Central memory CD4-positive, alpha-beta T cell (primary cell): ENCODE measurements at places on chromosomes 7 and 10.

DNA sequence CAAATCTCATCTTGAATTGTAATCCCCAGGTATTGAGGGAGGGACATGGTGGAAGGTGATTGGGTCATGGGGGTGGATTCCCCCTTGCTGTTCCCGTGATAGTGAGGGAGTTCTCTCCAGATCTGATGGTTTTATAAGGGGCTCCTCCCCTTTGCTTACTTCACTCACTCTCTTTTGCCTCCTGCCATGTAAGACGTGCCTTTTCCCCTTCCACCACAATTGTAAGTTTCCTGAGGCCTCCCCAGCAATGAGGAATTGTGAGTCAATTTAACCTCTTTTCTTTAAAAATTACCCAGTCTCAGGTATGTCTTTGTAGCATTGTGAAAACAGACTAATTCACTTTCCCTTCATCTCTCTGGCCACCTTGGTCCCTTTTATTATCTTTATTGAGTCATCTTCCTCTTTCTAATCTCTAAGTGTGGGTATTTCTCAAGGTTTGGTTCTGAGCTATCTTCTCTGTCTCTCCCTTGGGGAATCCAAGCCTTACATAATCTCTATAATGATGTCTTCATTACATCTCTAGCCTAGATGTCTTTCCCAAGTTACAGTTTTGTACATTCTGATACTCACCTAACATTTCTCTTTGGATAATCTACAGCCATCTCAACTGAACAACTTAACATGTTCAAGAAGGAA lies 99.1 kb upstream of the JCAD start:
- DNase-seq: no peak

GRCh38 chr10:49300140-49300974 lies 1.4 kb downstream of the C10orf71 start:
- no peak for DNase-seq

DNA sequence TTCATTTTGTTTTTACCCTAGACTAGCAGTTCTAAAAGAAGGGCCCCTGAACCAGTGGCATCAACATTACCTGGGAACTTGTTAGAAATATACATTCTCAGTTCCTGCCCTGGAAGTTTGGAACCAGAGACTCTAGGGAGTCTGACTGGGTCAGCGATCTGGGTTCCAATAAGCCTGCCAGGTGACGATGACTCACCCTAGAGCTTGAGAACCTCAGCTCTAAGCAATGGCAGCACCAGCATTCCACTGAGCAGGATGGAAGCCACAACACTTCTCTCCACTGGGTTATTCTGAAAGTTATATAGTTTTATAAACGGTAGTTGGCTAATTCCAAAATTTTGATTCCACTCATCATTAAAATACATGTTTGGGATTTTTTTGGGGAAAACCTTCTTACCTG lies 97.0 kb upstream of the AMPH start:
- no peak for DNase-seq

GRCh38 chr7:30323006-30323355 lies 38.6 kb downstream of the ZNRF2 start:
- DNase-seq: no peak

GRCh38 chr10:631266-631665 lies 58.2 kb downstream of the DIP2C start:
- DNase-seq: no peak

DNA sequence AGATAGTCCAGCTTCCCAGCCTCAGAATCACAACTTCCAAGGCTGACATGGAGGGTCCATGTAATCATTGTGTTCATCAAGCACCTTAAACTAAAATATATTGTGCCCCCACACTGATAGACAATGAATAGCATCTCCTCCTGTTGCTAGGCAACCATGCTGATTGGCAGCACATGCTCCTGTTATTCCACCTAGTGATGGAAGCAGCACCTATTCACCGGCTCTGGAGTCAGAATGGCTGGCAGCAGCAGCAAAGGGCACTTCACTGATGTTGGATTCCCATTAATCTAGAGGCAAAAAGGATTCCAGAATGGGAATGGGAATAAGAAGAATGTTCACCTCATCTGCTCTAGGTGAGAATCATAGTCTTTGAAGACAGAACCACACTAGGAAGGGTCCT lies 55.0 kb downstream of the RELN start:
- DNase-seq: no peak

GRCh38 chr10:27771231-27771630 lies 25.6 kb upstream of the MKX start:
- no peak for DNase-seq

DNA sequence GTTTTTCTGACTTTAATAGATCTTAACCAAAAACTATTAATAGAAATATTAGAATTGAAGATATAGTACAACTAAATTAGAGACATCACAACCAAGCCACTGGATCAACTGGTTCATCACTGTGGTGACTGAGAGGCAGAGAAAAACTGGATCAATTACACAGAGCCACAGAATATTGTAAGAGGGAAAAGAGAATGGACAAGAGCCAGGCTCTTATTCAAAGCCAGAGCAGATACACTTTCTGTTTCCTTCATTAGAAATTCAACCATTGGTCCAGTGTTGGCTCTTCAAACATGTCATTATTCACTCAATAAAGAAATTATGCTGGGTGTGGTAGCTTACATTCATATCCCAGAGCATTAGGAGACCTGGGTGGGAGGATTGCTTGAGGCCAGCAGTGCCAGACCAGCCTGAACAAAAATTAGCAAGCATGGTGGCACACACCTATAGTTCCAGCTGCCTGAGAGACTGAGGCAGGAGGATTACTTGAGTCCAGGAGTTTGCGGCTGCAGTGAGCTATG lies 295.1 kb downstream of the NEBL start:
- no peak for DNase-seq

DNA sequence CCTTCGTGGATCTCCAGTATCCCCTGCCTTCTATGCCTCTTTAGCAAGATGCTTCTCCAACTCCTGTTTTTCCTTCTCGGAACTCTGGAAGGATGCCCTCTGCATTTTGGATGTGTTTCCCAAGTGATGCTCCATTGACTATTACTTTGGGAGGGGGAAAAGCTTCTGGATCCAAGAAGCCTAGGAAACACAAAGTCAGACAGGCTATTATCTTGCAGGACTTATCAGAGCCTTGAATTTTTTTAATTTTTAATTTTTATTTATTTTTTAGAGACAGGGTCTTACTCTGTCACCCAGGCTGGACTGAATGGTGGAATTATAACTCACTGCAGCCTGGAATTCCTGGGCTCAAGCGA lies 21.1 kb downstream of the TMEM270 start:
- no peak for DNase-seq

- DNase-seq: no peak
These were observed 78.3 kb upstream of the SLC26A5 start for GRCh38 chr7:103524042-103524907.

GRCh38 chr7:122578350-122578749 lies 120.6 kb downstream of the RNF133 start:
- no peak for DNase-seq
